Fibroblast of skin of scalp (primary cell): ENCODE measurements at places on chromosomes 16 and 17.

DNA sequence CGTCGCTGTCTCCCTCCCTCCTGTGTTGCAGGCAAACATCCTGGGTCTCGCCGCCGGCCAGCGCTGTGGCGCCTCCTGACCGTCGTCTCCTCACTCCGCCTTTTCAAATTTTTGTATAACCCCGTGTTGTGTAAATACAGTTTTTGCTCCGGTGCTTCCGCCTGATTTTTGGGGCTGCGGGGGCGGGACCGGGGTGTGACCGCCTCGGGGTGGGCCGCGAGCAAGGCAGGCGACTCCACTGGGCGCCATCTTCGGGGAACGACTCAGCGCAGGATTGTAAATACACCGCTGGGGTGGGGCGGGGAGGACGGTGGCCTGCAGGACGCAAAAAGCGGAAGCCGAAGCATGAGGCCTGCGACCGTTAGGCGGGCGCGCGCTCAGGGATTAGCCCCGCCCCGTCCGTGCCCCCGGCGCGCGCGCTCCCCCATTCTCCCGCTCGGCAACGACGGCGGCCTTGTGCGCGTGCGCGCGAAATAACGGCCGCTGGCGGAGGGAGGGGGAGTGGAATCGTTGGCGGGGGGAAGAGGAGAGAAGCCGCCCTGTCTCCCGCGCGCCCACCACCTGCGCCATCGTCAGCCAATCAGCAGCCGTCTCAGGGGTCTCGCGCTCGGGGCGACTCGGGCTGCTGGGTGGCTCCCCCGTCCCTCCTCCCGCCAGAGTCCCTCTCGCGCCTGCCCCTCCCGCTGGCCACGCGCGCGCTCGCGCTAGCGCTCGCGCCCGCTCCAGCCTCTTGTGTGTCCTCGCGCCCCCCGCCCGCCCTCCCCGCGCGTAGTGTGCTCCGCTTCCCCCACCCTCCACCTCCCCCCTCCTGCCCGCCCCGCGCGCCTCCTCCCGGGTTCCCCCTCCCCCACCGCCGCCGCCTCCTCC is 864 bp upstream of the MAZ start:
- DNase-seq, result peak; percentile 98

DNA sequence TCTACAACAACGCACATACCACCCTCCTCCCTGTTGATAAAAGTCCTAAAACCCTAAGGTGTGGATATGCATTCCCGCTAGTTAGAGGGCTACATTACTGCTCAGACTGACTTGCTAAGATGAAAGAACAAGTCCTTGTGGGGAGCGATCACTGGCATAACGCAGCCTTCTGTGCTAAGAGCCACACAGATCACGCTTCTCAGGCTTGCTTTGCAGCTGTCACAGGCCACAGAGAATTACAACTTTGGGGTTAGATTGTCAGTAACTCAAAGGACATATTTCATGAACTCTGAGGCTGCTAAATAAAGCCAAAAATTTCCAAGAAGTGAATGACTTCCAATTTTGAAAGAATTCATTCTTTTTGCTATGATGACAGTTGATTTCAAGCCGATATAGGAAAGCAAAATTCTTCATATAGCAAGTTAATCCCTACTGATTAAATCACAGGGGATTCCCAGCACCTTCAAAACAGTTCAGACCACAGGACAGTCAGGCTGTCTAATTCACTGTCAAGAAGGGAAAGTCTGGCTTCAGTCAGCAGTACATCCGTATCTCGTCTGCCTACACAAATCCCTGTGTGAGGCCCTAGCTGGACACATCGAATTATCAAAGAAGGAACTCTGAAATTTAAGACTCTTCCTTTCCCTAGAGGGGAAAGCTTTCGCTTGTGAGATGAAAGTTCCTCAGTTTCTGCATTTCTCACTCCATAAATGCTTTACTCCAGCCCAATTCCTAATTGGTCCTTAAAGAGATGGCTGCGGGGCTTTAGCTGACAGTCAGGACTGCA is 107.1 kb downstream of the VPS53 start:
- no peak for DNase-seq

- no peak for DNase-seq
These were observed 150.6 kb upstream of the TNRC6C start for GRCh38 chr17:77807746-77808441.

- no peak for DNase-seq
These were observed 104.3 kb downstream of the ABCA8 start for GRCh38 chr17:68850749-68851510.

DNA sequence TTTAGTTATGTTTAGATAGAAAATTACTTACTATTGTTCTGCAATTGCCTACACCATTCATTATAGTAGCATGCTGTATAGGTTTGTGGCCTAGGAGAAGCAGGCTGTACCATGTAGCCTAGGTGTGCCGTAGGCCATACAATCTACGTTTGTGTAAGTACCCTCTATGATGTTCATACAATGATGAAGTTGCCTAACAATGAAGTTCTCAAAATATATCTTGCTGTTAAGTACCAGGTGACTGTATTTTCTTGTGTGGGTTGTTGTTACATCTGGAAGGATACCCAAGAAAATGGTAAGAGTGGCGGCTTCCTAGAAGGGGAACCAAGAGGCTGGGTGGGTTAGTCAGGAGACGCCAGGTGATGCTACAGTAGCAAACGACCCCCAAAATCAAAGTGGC is 88.3 kb upstream of the FOXF1 start:
- DNase-seq, result no peak

DNA sequence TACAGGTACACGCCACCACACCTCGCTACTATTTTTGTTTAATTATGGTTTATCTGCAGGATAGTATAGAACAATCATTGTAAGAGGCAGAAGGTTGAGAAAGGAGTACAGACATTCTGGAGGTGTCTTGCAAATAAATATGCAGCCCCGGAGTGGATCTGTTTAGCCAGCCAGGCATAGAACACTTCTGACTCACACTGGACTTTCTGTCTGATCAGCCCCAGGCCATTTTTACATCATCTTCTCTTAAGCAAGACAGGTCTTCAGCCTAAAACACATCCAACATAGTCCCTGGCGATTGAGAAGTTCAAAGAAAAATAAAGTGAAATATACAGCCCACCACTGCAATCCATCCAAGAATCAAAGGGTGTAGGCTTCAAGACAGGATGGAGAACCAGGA is 81.4 kb downstream of the XYLT1 start:
- peak; percentile 69 for DNase-seq

GRCh38 chr16:58863042-58863441 is 128.9 kb upstream of the GOT2 start:
- no peak for DNase-seq

DNA sequence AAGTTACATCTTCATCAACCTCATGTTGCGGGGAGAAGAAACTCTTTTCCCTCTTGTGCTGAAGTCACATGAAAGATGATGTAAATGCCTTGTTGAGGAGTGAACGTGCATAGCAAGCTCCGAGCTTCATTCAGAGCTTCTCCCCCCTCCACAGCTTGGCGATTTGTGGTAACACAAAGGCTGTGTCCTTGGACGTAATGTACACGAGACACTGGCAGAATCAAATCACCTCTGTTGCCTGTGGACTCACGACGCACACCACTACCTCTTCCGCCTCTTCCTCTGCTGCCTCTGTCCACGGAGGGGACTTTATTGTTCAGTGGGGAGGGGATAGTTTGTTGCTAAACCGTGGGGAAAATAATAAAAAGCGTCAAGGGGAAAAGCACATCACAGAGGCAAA is 54.9 kb upstream of the CHMP6 start:
- no peak for DNase-seq

GRCh38 chr17:58985367-58985766 is 121.3 kb downstream of the TRIM37 start:
- no peak for DNase-seq

DNA sequence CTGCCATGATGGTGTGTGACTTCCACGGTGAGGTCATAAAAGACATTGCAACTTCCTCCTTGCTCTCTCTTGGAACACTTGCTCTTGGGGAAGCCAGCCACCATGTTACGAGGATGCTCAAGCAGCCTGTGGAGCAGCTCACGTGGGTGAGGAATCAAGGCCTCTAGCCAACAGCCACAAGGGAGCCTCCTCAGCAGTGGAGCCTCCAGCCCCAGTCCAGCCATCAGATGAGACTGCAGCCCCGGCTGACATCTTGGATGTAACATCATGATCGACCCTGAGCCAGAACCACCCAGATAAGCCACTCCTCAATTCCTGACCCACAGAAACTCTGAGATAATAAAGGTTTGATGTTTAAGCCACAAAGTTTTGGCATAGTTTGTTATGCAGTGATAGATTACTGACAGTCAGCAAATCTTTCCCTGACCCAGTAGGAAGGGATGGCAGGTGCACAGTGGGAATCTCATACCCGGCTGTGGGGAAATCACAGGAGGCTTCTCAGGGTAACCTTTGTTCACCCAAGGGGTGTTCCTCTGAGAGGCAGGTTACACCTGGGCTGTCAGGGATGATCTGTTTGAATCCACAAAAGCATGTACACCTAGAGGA is 23.3 kb upstream of the GINS2 start:
- DNase-seq, result no peak

- DNase-seq, result no peak
These were observed 2.0 kb upstream of the BRICD5 start for GRCh38 chr16:2212362-2213324.

DNA sequence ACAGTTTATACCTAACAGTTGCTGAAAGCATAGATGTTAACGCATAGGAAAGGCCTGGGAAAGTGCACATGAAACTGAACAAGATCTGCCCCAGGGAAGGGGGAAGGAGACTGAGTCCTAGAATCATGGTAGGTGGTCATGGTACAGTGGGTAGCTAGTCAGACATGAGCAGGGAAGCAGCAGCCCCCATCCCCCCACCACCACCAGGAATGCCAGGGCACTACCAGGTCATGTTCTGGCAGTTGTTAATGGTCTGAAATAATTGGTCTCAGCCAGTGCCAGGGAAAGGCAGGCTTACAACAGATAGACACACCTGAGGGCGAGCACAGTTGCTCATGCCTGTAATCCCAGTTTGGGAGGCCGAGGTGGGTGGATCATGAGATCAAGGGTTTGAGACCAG is 185.2 kb downstream of the CPPED1 start:
- no peak for DNase-seq

DNA sequence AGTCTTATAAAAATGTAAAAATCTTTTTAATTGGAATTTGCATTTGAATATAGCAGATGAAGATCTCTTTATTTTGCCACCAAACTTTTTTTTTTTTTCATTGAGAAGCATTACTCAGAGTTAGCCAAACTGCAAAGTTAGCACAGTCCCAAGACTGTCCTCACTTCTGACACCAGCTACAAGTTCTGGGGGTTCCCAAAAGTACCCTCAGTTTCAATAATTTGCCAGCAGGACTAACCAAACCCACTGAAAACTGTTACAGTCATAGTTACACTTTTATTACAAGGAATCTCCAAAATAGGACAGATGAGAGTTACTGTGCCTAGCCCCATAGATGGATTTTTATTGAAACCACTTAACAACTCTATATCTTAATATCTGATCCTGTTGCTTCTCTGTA is 144.1 kb downstream of the CHD9 start:
- DNase-seq, result no peak

- DNase-seq, result no peak
These were observed 176.8 kb downstream of the SLC39A11 start for GRCh38 chr17:72915625-72916081.

GRCh38 chr17:72244956-72245355 is 124.1 kb downstream of the SOX9 start:
- no peak for DNase-seq

DNA sequence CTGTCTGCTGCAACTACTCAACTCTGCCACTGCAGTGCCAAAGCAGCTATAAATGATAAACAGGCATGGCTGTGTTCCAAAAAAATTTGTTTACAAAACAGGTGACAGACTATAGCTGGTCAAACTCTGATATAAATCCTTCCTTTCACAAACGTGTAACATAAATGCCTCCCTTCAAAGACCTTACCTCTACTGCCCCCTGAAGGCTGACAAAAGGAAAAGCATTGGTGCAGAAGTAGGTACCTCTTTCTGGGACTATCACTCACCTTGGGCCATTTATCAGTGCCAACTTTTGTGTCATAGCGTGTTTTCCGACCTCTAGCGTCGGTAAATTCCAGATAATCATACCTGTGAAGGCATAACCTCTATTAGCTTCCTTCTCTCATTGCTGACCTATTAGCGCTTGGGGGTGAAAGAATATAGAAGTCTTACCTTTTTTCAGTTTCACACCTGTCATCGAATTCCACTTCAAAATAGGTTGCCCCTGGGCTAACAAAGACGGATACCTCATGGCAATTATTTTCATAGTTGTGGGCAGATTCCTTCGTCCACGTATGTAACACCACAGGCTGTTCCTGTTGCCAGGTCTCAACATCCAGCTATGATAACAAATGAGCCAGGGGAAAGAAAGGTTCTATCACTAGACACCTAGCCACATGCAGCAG is 67.9 kb downstream of the ZZEF1 start:
- peak; percentile 34 for DNase-seq

GRCh38 chr16:85917959-85918358 is 19.0 kb downstream of the IRF8 start:
- DNase-seq, result no peak

GRCh38 chr16:8660841-8661301 is 13.5 kb upstream of the ABAT start:
- peak; percentile 59 for DNase-seq

- no peak for DNase-seq
These were observed 176.2 kb downstream of the CYLD start for GRCh38 chr16:50917950-50918703.

- no peak for DNase-seq
These were observed 109.5 kb downstream of the CDH13 start for GRCh38 chr16:82736224-82736623.

DNA sequence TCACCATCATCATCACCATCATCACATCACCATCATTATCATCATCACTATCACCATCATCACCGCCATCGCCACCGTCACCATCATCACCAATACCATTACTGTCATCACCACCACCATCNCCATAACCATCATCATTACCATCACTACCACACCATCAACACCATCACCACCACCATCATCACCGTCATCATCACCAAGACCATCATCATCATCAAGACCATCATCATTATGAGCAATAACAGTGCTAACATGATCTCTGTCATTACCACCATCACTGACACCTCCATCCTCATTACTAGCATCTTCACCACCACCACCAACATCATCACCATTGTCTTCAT is 16.1 kb upstream of the ZNF469 start:
- DNase-seq, result no peak

DNA sequence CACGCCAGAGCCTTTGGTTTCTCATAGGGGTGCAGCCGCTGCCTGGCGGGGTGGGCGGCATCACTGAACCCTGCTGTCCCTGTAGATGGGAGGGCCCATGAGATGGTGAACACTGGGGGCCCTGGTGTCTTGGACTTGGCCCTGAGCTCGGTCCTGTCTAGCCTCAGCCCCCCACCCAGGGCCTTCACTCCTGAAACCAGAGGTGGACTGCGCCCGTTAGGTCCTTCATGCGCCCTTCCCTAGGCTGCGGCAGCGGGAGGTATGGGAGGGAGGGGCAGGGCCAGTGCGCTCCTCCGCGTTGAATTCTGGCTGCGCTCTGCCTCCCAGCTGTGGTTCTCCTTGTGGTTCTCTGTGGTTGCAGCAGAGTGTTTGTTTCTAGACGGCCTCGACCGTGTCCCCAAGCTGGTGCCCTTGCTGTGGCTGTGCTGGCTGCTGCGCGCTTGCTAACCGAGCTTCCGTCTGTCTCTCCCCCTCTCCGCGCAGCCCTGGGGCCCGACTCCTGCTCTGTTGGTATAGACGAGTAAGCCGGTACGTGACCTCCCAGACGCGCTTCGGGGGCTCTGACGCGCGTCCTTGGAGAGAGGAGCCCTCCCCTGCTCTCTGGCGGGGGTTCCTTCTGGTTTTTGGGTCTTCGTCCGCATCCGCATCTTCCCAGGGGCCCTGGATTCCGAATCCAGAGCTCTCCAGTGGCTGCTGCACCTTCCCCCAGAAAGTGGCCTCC is 7.4 kb upstream of the NUDT16L1 start:
- no peak for DNase-seq
